ENCODE measurements at places on chromosomes 12 and 14.

- no peak for DNase-seq
Measured at GRCh38 chr12:30450226-30450625, 245.4 kb downstream of the IPO8 start.

GRCh38 chr14:55130196-55130550, 1.1 kb downstream of the LGALS3 start:
- no peak for DNase-seq

DNA sequence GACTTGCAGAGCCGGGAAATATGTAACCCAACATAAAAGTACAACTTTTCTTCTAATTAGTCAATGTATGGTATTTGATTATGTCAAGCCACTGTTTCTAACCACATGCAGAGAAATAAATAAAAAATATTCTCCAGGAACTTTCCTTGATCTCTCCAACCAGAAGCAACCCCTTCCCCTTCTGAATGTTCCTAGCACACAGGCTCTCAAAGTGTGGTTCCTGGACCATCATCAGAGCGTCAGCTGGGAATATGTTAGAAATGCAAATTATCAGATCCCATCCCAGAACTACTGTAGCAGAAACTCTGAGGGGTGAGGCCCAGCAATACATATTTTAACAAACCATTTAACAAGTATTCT, 21.0 kb upstream of the ITPR2 start:
- DNase-seq, result no peak

DNA sequence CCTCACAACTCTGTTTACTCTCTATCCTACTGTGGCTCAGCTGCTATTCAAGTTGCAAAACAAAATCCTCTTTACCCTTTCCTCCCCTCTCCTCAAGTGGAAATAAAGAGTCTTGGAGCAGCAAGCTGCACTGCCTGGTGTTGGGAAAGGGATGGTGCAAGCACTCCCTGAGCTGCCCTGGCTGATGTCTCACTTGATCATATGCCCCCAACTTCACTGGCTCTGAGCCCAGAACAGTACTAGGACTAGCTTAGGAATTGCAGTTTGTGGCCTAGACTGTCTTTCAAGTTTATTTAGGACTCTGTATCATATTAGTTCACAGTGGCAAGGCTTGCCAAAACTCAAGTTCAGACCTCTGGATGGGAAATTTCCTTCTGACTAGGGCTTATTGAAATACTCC, 1683.8 kb upstream of the SEL1L start:
- DNase-seq, result no peak

Data from stimulated activated CD4-positive, alpha-beta T cell treated with anti-CD3 and anti-CD28 coated beads, Interleukin-2, amount 100 ng/mL, for 24 hours (primary cell).